Neural progenitor cell (in vitro differentiated cells): ENCODE measurements at places on chromosomes 2 and 18. TPM values are rescaled to one million over a fixed set of nuclear protein-coding genes. Genes with fewer than 3 reads are reported as not detected.

DNA sequence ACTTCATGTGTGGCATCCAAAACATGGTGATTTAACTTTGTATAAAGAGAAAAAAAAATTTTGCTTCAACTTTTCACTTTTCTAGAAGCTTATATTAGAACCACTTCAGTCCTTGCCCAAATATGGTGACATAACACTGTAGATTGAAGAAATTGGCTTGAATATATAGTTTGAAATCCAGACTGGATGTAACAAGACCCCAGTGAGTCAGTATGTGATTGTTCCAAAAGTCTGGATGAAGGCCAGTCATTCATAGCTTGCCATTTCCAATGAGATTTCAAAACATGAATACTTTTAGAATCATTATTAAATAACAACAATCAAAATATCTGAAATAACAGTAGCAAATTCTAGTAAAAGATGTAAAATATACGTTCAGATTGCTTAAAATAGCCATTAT, 104.8 kb upstream of the FN1 start:
- no peak for DNase-seq

- DNase-seq = peak; percentile 49
Measured at GRCh38 chr2:236352761-236353593, 88.8 kb upstream of the ASB18 start.

DNA sequence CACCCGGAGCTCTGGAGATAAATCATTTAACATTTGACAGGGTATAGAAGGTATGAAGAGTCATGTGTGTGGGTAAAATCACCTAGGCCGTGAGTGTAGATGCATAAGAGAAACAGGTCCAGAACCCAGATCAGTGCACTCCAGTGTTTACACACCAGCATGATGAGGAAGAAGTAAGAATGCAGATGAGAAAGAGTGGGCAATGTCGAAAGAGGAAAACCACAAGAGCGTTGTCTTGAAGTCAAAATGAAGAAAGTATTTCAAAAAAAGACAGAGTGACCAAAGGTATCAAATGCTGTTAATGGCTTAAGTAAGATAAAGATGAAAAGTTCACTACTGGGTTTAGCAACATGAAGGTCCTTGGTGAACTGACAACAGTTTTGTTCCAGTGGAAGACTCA, 32.0 kb upstream of the PLB1 start:
- DNase-seq = no peak

DNA sequence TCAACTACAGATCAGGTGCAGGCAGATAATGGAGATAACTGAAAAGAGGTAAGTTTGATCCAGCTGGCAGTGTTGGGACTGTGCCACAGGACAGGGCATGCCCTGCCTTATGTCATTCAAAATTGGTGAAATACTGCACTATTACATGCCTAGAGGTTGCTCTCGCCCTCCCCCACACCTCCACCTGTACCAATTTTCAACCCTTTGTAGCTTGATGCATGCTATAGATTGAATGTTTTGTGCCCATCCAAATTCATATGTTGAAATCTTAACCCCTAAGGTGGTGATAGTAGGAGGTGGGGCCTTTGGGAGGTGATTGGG, 72.1 kb upstream of the LYPD6B start:
- DNase-seq = no peak

DNA sequence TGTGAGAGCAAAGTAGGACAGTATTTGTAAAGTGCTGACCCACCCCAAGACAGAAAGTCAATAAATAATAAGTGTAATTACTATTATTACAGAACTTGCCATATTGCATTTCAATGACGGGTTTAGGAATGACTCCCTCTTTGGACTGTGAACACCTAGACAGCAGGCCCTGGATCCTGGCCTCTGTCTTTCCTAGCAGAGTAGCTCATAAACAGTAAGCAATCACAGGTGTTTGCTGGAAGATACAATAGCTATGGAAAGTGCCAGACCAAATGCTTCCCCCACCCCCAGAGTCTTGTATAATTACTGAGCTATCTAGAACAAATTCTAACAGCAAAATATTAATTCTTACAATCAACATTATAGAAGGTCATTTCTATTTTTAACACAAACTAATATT, 20.1 kb upstream of the MYO1B start:
- DNase-seq = no peak

Gene CD302
- 0.40 and 1.1 TPM in 2 replicates for total RNA-seq

- no peak for DNase-seq
Measured at GRCh38 chr18:44848644-44849335, 168.1 kb downstream of the SETBP1 start.

Gene SALL3
- total RNA-seq = 27.7 and 36.5 TPM in 2 replicates
